ENCODE measurements at places on chromosomes 5 and 9. TPM values are rescaled to one million over a fixed set of nuclear protein-coding genes. Genes with fewer than 3 reads are reported as not detected.

GRCh38 chr5:145619806-145620310 is 215.3 kb downstream of the PRELID2 start:
- H3K36me3 ChIP-seq, result no peaks in the 10 kb centered on the region
- H3K27me3 ChIP-seq, result no peaks in the 10 kb centered on the region
- no peak overlapping the region for H3K27ac ChIP-seq

- H3K27me3 ChIP-seq, result no peaks in the 10 kb centered on the region
- H3K36me3 ChIP-seq, result no peaks in the 10 kb centered on the region
- no peak overlapping the region for H3K4me3 ChIP-seq
- H3K27ac ChIP-seq, result no peak overlapping the region
Observed at GRCh38 chr5:96668725-96669124, 6.5 kb downstream of the CAST start.

DNA sequence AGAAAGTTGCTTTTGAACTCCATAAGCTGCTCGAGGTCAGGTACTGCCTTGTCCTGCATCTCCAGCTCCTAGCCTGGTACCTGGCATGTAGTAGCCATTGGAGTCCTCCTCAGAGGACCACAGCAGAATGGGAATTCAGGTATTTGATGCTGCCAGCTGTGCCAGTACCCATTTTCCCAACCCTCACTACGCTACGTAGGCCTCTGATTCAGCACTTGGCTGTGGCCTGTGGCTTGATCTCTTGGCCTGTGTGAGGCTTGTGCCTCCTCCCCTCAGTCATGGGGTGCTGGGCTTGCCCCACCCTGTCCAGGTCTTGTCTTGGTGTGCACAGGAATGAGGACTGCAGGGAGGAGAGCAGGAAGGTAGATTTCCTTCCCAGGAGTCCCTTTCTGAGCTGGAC is 11.8 kb downstream of the OTULIN start:
- H3K4me1 ChIP-seq, result no peaks in the 10 kb centered on the region
- H3K27me3 ChIP-seq, result no peaks in the 10 kb centered on the region
- DNase-seq, result no peak
- H3K4me3 ChIP-seq, result no peak overlapping the region

DNA sequence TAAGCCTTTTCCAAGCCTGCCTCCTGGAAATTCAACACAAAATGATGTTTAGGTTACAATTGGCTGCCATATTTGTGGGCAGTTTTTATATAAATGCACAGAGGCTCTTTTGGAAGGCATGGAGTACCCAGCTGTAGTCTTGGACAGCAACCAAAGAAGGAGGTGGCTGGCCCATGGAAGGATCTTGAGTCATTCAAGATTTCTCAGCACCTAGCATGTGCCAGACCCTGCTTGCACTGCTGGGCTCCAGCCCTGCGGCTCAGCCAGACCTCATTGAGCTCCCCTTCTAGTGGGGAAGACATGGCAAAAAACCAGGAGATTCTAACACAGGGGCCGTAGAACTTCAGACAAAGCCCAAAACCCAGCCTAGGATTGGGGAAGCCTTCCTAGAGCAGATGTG is 22.1 kb downstream of the JADE2 start:
- H3K4me3 ChIP-seq, result no peak overlapping the region
- H3K27ac ChIP-seq, result no peak overlapping the region
- H3K36me3 ChIP-seq, result peaks cover 5% of the 10 kb centered on the region

Gene ORM2
- total RNA-seq, result not detected

GRCh38 chr5:89998519-89999305 is 410.8 kb downstream of the CETN3 start:
- no peaks in the 10 kb centered on the region for H3K4me1 ChIP-seq
- DNase-seq, result no peak
- H3K4me3 ChIP-seq, result no peak overlapping the region
- no peak overlapping the region for H3K27ac ChIP-seq
- no peaks in the 10 kb centered on the region for H3K27me3 ChIP-seq
- H3K36me3 ChIP-seq, result no peaks in the 10 kb centered on the region

- DNase-seq, result no peak
- no peak overlapping the region for H3K27ac ChIP-seq
- H3K27me3 ChIP-seq, result no peaks in the 10 kb centered on the region
- H3K36me3 ChIP-seq, result no peaks in the 10 kb centered on the region
Observed at GRCh38 chr9:3835393-3835792, 309.6 kb upstream of the RFX3 start.

DNA sequence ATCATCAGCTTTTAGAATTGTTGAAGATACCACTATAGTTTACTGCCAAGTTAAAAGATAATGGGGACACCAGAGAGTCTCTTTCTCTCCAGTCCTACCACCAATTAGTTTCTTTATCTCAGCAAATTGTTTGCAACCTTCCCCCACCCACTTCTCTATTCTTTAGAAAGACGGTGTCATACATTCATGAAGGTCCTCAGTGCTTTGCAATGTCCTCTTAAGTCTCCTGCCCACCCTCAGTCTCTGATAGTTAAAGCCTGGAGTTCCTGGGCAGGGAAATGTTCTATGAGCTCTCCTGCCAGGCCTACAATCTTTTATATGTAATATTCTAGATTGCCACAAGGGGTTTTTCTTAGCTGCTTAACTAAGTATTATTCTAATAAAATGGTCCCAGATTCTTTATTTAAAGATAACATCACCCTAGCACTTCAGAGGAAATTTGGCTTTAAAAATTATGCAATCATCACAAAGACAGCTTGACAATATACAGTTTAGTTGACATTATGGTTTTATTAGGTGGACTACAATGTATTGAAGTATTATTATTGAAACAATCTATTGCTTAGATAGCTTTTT is 509.2 kb downstream of the CSNK1G3 start:
- no peaks in the 10 kb centered on the region for H3K36me3 ChIP-seq
- DNase-seq, result no peak
- H3K27me3 ChIP-seq, result no peaks in the 10 kb centered on the region
- no peak overlapping the region for H3K4me3 ChIP-seq
- no peaks in the 10 kb centered on the region for H3K4me1 ChIP-seq
- H3K27ac ChIP-seq, result no peak overlapping the region

DNA sequence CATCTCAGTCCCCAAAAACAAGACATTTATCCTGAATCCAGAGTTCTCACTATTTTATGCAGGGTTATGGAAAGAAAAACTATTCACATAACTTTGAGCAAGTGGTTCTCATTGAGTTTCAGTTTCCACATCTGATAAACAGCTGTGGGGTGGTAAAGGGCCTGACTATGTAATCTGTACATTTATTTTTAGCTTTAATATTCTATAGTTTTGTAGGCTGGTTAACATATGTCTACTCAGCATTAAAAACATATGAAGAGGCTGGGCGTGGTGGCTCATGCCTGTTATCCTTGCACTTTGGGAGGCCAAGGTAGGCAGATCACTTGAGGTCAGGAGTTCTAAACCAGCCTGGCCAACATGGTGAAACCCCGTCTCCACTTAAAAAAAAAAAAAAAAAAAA is 301.5 kb upstream of the CCNG1 start:
- no peak for DNase-seq
- no peak overlapping the region for H3K27ac ChIP-seq
- no peaks in the 10 kb centered on the region for H3K4me1 ChIP-seq
- no peaks in the 10 kb centered on the region for H3K27me3 ChIP-seq

DNA sequence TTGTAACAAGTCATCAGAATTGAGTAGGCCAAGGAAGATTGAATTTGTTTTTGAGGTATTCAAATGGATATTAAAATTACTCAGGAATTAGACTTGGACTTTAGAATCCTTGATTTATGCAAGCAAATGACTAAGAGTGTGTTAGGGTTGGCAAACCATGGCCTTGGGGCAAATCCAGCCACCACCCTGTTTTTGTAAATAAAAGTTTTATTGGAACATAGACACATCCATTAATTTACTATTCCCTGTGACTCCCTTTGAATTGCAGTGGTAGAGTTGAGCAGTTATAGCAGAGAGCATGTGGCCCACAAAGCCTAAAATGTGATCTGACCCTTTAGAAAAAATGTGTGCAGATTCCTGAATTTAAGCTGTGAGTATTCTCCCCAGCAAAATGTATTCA is 115.6 kb downstream of the WDR70 start:
- peak; percentile 66 for DNase-seq
- H3K27ac ChIP-seq, result peak overlapping the region; percentile 70
- no peaks in the 10 kb centered on the region for H3K36me3 ChIP-seq
- H3K4me3 ChIP-seq, result no peak overlapping the region

Gene ANKRD34B
- total RNA-seq, result not detected

- H3K4me1 ChIP-seq, result no peaks in the 10 kb centered on the region
- DNase-seq, result peak; percentile 51
- H3K27me3 ChIP-seq, result peaks cover 5% of the 10 kb centered on the region
Observed at GRCh38 chr5:1405121-1405520, 40.1 kb downstream of the SLC6A3 start.

Gene ANKRD18B
- total RNA-seq, result not detected

GRCh38 chr5:169430671-169431070 is 129.7 kb upstream of the SLIT3 start:
- DNase-seq, result no peak
- no peaks in the 10 kb centered on the region for H3K36me3 ChIP-seq
- H3K27ac ChIP-seq, result no peak overlapping the region
- H3K4me1 ChIP-seq, result no peaks in the 10 kb centered on the region

Measured in sigmoid colon (tissue), 7 donors.